GM12892 (cell line): ENCODE measurements at places on chromosomes 5 and 9.

DNA sequence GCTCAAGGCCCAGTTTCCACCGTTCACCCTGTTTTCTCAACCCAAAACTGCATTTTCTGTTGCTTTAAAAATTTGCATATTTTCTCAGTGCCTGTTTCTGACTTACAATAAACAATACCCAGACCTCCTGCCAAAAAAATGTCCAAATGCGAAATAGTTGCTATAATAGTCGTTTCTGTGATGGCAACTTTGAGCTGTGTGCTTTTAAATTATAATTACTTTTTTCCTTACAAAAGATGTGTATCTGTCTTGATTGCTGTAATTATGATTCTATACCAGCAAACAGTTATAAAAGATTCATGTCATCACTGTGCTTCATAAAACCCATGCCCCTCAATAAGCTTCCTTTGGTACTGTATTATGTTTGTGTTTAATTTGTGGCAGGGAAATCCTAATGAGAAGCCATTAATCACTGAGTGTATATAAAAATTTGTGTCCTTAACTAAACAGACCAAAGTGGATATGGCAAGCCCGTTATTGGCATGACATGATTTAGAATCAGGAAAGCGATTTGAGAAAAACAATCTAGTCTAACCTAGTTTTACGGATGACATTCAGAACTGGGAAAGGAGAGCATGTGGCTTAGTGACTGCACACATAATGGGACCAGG is 5.4 kb upstream of the SLC1A3 start:
- no peak for DNase-seq

DNA sequence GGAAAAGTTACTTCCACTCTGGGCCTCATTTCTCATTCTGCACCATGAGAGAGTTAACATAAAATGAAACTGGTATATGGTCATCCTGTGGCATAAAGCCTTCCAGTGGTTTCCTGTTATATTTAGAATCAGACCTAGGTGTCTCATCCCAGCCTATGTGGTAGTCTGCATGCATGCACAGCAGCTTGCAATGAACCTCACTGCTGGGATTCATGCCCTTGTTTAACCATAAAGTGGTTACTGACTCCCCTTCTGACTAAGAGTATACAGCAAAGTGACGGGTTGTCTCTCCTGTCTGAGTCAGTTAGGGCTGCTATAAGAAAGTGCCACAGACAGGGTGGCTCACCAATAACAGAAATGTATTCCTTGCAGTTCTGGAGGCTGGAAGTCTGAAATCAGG is 14.7 kb upstream of the TDRD7 start:
- no peak for DNase-seq

- DNase-seq: no peak
Observed at GRCh38 chr9:136239983-136240330, 5.7 kb downstream of the QSOX2 start.

- no peak for DNase-seq
Observed at GRCh38 chr5:166570865-166571264, 1720.6 kb upstream of the WWC1 start.

DNA sequence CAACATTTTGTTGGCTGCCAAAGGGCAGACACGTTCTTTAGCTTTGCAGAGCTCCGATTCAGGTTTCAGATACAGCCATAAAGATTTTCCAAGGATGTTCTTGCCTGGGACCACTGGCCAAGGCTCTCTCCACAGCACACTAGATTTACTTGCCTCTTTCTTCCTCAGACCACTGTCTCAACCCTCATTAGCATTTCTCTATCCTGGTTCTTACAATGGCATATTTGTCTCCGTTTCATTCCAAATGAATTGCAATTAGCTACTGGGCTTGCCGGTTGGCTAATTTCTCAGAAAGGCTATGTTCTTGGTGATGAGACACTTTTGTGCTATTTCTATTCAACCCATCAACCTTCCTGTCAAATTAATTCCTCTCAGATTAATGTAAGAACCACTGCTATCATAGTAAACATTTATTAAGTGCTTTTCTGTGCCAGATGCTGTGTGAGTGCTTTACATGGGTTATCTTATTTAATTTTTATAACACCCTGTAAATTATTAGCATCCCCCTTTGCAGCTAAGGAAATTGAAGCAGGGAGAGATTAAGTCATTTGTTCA is 118.4 kb upstream of the NR3C1 start:
- no peak for DNase-seq

GRCh38 chr9:91374939-91375338 is 13.2 kb upstream of the AUH start:
- no peak for DNase-seq

GRCh38 chr5:58412932-58413331 is 47.0 kb downstream of the PLK2 start:
- DNase-seq: no peak

GRCh38 chr9:74948937-74949336 is 3.8 kb downstream of the C9orf40 start:
- no peak for DNase-seq

DNA sequence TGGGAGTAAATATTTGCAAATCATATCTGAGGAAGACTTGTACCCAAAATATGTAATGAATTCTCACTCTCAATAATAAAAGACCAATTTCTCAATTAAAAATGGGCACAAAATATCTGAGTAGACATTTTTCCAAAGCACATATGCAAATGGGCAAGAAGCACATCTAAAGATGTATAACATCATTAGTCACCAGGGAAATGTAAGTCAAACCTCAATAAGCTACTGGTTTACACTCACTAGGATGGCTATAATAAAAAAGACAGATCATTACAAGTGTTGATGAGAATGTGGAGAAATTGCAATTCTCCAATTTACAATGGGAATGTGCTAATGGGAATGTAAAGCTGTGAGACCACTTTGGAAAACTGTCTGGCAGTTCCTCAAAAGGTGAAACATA is 13.9 kb downstream of the PCSK5 start:
- no peak for DNase-seq

- no peak for DNase-seq
Observed at GRCh38 chr9:122206118-122207046, 22.4 kb downstream of the LHX6 start.

- no peak for DNase-seq
Observed at GRCh38 chr9:2939368-2939767, 95.5 kb upstream of the PUM3 start.

GRCh38 chr9:113660196-113660595 is 196.7 kb downstream of the RGS3 start:
- no peak for DNase-seq

- DNase-seq: no peak
Observed at GRCh38 chr9:129584136-129584535, 36.8 kb downstream of the C9orf50 start.

GRCh38 chr5:82414041-82414388 is 135.9 kb upstream of the RPS23 start:
- DNase-seq: no peak

- DNase-seq: no peak
Observed at GRCh38 chr9:32161720-32162119, 222.7 kb upstream of the ACO1 start.

GRCh38 chr5:87136096-87136495 is 131.6 kb upstream of the RASA1 start:
- no peak for DNase-seq

DNA sequence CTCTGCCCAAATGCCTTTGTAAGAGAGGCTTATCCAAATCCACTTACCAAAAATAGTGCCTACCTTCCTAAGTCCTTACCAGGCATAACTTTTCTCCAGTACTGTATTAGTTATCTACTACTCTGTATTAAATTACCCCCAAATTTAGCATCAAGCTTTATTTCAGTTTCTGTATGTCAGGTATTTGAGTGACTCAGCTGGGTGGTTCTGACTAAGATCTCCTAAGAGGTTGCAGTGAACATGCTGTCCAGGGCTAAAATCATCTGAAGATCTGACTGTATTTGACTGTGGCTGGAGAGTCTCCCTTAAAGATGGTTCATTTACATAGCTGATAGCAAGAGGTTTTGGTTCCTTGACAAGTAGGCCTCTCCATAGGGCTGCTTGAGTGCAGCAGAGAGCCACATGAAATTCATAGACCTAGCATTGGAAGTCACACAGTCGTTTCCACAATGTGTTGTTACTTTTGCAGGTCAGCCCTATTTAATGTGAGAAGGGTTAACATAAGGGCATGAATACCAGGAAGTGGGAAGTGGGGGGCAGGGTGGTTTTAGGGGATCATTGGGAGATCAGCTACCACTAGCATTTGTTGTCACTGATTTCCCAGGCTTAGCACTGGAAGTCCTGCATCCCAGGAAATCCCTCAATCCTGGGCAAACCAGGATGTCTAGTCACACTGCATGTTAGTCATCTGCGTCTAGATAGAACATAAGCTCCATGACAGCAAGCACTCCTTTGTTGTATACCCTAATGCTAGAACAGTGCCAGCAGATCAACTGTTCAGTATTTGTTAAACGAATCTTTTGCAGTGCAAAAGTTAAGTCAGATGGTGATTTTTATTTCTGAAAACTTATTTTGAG is 2.0 kb upstream of the ZNF622 start:
- no peak for DNase-seq

DNA sequence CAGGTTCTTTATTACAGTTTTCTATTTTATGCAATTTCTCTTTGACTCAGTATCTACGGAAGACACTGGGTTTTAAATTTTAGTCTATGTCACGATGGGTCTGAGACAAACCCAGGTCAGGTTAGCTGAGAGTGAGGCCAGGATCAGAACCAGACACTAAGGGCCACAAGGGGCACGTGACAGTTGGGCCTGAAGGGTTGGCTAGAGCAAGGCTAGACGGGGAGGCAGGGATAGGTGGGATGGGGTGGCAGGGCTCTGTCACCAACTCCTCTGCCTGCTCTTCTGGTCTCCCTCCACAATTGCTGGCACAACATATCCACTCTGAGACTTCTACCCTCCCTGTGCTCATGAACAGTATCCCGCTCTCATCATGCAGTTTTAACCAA is 76.4 kb downstream of the MED27 start:
- no peak for DNase-seq

GRCh38 chr5:84383816-84384603 is 670 bp downstream of the EDIL3 start:
- no peak for DNase-seq

DNA sequence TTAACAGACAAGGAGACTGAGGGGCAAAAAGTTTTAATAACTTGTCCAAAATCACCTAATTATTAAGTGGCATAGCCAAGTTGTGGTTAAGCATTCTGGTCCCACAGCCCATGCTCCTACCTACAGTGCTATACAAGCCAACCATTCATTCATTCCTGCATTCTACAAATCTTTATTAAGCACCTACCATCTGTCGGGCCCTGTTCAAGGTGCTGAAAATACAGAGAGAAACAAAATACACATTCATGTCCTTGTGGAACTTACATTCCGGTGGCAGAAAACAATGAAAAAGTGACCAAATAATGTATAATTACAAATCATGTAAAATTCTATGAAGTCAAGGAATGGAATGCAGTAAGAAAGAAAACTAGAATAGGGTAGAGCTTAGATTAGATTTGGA is 27.8 kb upstream of the CDH6 start:
- no peak for DNase-seq

DNA sequence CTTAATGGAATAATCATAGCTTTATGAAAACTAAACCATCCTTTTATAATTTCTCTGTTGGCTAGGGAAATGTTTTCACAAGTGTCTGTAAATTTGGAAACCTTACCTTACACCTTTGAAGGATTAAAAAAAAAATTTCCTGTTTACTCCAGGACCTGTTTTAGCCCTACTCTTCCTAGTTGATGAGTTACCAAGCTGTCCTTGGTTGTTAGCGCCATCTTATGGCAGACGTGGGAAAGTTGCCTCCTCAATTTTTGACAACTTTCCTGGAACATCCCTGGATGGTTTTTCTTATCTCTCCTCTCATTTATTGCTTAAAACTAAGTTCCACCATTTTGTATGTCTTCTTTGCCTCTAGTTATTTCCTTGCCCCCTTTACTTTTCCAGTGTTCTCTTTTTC is 25.7 kb downstream of the ZSWIM6 start:
- DNase-seq: no peak
